ENCODE measurements at places on chromosomes 12 and 14. TPM values are rescaled to one million over a fixed set of nuclear protein-coding genes. Genes with fewer than 3 reads are reported as not detected.

The MAPKAPK5 gene
- 32.6 TPM for polyA plus RNA-seq

The SDS gene
- not detected for polyA plus RNA-seq

The PAPLN gene
- 22.5 TPM for polyA plus RNA-seq

The GPR135 gene
- polyA plus RNA-seq, result 4.6 TPM

The KIF26A gene
- 8.7 TPM for polyA plus RNA-seq

The TMEM179 gene
- polyA plus RNA-seq, result not detected

The ARHGAP9 gene
- 4.9 TPM for polyA plus RNA-seq

The DICER1 gene
- polyA plus RNA-seq, result 49.9 TPM

The SPIC gene
- polyA plus RNA-seq, result 0.97 TPM

The KRT6A gene
- not detected for polyA plus RNA-seq

The SLC10A1 gene
- 0.10 TPM for polyA plus RNA-seq

The OR4K5 gene
- not detected for polyA plus RNA-seq

The SERPINA10 gene
- polyA plus RNA-seq, result not detected

The SLCO1B1 gene
- 0.37 TPM for polyA plus RNA-seq

The PXN gene
- 171 TPM for polyA plus RNA-seq

The SYNDIG1L gene
- not detected for polyA plus RNA-seq

The KRT82 gene
- polyA plus RNA-seq, result not detected

The TEAD4 gene
- polyA plus RNA-seq, result 59.6 TPM

The KTN1 gene
- polyA plus RNA-seq, result 158 TPM

The PMCH gene
- 0.58 TPM for polyA plus RNA-seq

The CCDC177 gene
- 0.04 TPM for polyA plus RNA-seq

The LAG3 gene
- 0.35 TPM for polyA plus RNA-seq

The INHBE gene
- 3.4 TPM for polyA plus RNA-seq

The ABCD4 gene
- polyA plus RNA-seq, result 78.8 TPM
